ENCODE measurements at places on chromosomes 4 and X. TPM values are rescaled to one million over a fixed set of nuclear protein-coding genes. Genes with fewer than 3 reads are reported as not detected.

The MAGEA8 gene
- polyA plus RNA-seq: 0.19 TPM

The ASB12 gene
- polyA plus RNA-seq: 0.35 TPM

- DNase-seq: no peak
These were observed 4.3 kb downstream of the CPZ start for GRCh38 chr4:8596891-8597290.

- no peak for DNase-seq
These were observed 80.7 kb upstream of the PSAPL1 start for GRCh38 chr4:7515390-7515902.

- no peak for DNase-seq
These were observed 1008.8 kb upstream of the PABPC4L start for GRCh38 chr4:135210341-135210740.

GRCh38 chr4:2599304-2599654, 62.8 kb downstream of the FAM193A start:
- no peak for DNase-seq

DNA sequence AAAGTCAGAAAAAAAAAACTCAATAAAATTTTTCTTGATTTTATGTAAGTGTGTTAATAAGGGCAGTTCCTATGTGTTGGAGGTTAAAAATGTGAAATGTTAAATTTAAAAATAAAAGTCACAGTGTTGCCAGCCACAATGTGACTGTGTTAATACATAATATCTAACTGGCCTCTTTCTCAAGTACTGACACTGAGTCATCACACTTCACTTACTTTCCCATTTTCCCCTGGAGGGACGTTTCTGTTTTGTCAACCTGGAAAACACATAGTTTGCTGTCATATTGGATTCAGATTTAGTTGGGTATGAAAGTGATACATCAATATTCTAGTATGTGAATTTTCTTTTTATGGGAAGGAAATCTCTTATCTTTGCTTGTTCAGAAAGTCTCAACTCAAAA, 46.4 kb downstream of the ARHGEF38 start:
- no peak for DNase-seq

GRCh38 chrX:11212741-11213140, 80.5 kb upstream of the AMELX start:
- DNase-seq: no peak

Measured in renal pelvis (tissue), 12 donors.